ENCODE measurements at places on chromosomes 3 and 15. TPM values are rescaled to one million over a fixed set of nuclear protein-coding genes. Genes with fewer than 3 reads are reported as not detected.

STRIT1 gene
- not detected for total RNA-seq

GOLGA6L10 gene
- total RNA-seq = 0.39 TPM

BOC gene
- total RNA-seq = 75.3 TPM

TMEM62 gene
- total RNA-seq = 18.2 TPM

TEX55 gene
- total RNA-seq = not detected

GOLGA8N gene
- total RNA-seq = 17.4 TPM

TERC gene
- 128 TPM for total RNA-seq

TUSC7 gene
- total RNA-seq = not detected

GPR171 gene
- total RNA-seq = 0.55 TPM

ARPC4 gene
- total RNA-seq = 104 TPM

NEK10 gene
- 2.1 TPM for total RNA-seq

LCTL gene
- not detected for total RNA-seq

THAP10 gene
- total RNA-seq = 4.5 TPM

WDR93 gene
- not detected for total RNA-seq

Measured in lower leg skin (tissue), 4 donors.